ENCODE measurements at places on chromosomes 11 and 22.

- peak; percentile 66 for DNase-seq
These were observed 546 bp downstream of the DRAP1 start for GRCh38 chr11:65919573-65920371.

DNA sequence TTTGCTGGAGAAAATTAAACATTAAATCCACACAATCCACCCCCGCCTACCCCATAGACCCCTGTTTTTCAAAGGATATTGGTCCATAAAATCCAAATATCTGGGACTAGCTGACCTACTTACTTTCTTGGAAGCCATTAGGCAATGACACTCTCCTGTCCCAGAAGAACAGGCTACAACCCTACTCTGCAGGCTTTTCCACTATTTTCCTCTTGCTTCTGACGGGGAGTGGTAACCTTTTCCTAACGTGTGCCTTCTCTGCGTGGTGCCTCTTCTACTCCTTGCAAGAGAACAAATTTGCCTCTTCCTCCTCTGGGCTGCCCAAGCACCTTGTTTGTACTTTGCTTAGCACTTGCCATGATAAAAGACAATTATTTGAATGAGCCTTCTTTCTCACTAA lies 51.6 kb downstream of the UBASH3B start:
- no peak for DNase-seq

DNA sequence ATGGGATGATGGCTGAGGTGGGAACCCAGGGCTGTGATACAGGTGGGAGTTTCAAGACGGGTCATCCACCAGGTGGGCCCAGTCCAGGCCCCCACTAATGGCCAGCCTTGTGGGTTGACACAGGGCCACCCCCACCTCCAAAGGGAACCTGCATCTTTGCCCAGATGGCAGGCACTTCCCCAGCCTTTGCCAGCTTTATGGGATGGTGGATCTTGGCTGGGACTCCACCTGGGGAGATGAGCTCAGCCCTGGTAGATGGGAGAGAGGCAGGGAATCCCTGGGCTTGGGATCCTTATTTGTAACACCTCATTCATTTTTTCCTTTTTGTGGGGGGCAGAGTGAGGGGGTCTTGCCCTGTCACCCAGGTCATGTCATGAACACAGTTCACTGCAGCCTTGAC lies 33.4 kb downstream of the CD82 start:
- DNase-seq: no peak

- no peak for DNase-seq
These were observed 143.3 kb downstream of the CACNA1I start for GRCh38 chr22:39713799-39714290.

- no peak for DNase-seq
These were observed 20.0 kb upstream of the TOP3B start for GRCh38 chr22:22002526-22003055.

GRCh38 chr11:123299721-123300120 lies 104.7 kb upstream of the CLMP start:
- no peak for DNase-seq

DNA sequence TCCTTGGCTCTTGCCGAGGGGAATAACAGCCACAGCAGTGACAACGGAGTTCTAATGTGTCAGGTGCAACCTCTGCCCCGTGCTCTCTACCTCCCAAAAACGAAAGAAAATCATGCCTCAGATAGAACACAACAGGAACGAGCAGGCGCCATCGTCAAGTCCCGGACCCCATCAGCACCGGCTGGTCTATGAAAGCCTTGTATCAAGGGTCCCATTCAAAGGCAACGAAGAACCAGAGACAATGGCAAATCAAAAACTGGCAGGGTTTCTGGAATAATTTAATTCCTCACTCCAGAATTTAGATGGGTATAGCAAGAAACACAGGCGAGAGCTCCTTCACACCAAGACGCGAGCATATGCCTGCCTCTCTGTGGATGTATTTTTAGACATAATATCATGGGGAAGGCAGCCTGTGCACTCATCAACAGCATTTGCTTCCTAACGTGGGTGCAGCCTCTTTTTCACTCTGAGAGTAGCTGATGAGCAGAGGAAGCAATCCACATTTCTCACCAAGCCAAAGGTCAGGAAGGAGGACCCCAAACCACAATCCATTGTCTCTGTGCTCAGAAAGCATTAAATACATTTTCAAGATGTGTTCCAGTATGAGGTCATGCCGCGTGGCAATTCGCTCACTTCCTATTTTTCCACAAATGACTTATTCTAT lies 193.4 kb upstream of the BLID start:
- no peak for DNase-seq

GRCh38 chr11:73875840-73876239 lies 806 bp downstream of the COA4 start:
- no peak for DNase-seq

DNA sequence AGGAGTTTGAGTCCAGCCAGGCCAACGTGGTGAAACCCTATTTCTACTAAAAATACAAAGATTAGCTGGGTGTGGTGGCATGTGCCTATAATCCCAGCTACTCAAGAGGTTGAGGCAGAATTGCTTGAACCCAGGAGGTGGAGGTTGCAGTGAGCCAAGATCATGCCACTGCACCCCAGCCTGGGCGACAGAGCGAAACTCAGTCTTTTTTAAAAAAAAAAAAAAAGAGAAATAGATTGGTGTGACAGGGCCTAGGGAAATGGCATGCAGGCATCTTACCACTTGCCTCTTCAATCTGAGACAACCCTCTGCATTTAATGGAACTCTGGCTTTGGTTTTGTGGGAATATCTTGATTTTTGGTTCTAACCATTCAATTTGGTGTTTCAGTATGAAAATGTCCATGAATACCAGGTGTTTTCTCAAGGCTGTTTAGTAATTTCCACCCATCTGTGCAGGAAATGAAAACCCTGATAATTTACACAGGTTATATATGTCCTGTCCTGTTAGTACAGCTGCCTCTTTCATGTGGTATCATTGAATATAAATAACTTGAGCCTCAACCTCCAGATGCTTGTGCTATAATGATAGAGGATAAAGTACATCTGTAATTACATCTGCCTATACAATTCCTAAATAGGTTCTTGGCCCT lies 8.4 kb downstream of the XBP1 start:
- DNase-seq: no peak

- no peak for DNase-seq
These were observed 169.8 kb downstream of the NELL1 start for GRCh38 chr11:20839231-20839630.

- no peak for DNase-seq
These were observed 55.9 kb upstream of the KIRREL3 start for GRCh38 chr11:127056338-127056971.

- DNase-seq: no peak
These were observed 38.8 kb downstream of the MICAL3 start for GRCh38 chr22:17985606-17986005.

DNA sequence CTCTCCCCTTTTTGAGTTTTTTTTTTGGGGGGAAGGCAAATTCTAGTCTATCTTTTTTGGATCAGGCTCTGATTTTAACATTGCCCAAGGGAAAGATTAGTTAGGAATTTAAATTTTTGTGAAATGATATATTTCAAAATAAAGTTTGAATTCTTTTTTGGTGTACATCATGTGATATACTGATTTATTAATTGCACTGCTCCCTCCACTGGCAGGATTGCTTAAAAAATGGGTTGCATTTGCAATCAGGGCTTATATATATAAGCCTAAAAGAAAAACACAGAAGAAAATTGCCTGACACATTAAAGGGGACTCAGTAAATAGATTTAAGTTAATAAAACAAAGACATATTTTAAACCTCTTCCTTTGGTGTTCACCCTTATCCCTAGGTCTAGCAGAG lies 1.2 kb downstream of the DYNC2H1 start:
- no peak for DNase-seq

DNA sequence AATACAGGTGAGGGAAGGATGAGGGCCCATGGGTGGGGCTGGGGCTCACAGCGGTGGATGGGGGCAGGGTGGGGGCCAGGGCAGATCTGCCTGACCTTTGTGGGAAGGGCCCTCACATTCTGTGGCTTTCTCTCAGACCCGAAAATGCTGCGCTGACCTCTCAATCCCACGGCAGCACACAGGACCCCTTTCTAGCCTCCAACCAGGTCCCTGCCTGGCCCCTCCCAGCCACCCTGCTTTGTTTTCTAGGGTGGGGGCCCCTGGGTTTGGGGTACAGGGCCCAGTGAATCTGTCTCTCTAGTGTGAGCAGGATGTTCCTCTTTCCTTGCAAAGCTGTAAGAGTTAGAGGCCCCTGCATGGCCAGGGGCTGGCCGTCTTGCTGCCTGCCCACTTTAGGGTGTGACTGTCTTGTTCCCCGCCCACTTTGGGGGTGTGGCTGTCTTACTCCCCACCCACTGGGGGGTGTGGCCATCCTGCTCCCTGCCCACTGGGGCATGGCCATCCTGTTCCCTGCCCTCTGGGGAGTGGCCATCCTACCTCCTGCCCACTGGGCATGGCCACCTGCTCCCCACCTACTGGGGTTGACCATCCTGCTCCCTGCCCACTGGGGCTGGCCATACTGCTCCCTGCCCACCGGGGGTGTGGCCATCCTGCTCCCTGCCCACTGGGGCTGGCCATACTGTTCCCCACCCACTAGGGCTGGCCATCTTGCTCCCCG lies 11.5 kb downstream of the PARVG start:
- peak; percentile 67 for DNase-seq

DNA sequence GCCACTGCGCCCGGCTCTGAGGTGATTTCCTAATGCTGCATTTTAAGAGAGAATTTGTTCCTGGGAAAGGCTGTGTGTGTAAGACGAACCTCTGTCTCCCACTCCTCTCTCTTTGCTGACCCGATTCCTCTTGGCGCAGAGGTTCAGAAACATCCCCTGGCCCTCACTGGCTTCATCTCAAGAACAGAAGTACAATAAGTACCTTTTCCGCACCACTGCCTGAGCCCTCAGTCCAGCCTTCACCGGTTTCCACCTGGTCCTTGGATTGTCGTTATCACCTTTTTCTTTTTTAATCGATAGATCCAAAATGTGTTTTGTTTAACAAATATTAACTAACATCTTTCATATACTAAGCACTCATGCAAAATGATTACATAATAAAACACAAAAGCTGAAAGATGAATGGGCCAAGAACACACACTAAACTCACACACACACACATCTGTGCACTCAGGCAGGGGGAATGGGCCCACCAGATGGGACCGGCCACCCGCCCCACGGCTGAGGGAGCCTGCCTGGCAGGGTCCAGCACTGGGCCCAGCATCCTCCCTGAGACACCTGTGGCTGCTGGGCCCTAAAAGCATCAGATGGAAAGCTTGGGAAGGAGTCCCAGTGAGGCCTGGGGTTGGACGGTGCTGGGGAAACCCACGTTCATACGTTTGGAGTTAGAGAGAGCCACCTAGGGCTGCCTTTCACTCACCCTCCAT lies 50.4 kb upstream of the A4GALT start:
- DNase-seq: no peak

DNA sequence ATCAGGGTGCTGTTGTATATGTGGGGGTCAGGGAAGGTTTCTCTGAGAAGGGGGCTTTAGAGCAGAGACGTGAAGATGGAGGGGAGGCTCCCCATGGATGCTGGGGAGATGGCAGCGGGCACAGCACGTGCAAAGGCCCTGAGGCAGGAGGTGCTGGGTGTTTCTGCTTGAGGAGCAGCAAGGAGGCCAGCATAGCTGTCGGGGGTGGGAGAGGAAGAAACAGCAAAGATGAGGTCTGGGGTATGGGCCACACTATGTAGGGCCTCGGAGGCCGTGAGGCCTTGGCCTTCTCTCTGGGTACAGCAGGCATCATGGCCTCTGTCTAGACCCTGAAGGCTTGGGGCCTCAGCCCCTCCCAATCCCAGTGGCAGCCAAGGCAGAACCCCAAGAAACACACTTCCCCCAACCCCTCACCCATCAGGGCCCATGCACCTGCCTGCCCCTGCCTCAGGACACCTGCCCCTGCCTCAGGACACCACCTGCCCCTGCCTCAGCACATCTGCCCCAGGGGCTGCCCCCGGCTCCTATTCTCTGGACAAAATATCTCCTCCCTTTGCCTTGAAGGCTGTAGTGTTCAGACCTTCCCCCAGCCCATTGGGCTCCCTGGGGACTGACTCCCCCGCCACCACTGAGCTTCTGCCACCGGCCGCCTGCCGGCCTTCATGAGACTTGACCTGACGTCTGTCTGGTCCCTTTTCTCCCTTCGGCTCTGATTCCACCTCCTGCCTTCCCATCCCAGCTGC lies 6.2 kb downstream of the ALDH3B1 start:
- no peak for DNase-seq

GRCh38 chr11:625636-626268 lies 997 bp upstream of the CDHR5 start:
- DNase-seq: no peak

DNA sequence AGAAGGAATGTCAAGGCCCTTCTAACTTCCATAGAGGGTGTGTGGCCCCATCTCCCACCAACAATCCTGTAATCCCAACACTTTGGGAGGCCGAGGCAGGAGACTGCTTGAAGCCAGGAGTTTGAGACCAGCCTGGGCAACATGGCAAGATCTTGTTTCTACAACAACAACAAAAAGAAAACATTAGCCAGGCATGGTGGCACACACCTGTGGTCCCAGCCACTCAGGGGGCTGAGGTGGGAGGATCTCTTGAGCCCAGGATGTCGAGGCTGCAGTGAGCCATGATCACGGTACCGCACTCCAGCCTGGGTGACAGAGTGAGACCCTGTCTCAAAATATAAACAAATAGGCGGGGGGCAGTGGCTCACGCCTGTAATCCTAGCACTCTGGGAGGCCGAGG lies 16.9 kb downstream of the TSPAN32 start:
- no peak for DNase-seq

DNA sequence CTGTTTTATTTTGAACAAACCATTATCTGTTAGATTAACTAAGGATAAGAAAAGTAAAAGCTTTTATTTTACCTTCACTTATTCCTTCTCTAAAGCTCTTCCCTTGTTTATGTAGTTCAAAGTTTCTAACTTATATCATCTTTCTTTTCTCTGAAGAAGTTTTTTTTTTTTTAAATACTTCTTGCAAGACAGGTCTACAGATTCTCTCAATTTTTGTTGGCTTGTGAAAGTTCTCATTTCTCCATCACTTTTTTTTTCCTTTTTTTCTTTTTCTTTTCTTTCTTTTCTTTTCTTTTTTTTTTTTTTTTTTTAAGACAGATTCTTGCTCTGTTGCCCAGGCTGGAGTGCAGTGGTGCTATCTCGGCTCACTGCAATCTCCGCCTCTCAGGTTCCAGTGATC lies 4.7 kb upstream of the TREH start:
- DNase-seq: no peak

DNA sequence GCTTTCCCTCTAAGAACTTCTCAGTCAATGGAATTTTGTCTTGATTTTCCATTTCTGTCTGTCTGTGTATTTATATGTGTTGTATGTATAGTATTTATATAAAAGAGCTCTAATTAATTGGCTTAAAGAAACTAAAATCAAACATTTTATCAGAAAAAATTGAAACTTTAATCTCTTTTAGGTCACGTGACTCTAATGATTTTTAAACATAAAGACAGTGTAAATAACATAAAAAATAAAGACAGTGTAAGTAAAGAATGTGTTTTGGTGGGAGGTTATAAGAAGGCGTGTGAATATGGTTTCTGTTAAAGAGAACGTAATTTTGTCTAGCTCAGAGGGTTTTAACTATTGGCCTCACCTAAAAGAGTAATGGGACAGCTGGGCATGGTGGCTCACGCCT lies 2.4 kb downstream of the JAML start:
- no peak for DNase-seq

DNA sequence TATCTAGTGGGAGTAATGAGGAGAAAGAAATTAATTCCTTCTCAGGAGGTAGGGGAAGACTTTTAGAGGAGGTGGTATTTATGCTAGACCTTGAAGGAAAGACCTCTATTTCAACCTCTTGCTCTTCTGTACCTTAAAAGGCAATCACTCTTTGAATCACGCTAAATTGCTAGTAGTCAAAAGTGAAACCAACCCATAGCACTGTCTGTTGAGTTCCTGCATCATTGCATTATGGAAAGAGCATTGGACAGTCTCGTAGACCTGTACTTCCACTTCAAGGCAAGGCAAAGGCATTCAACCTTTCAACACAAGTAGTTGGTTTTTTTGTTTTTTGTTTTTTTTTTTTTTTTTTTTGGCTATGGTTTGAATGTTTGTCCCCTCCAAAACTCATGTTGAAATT lies 770.4 kb downstream of the ETS1 start:
- no peak for DNase-seq

Data from GM23338 (cell line).